ENCODE measurements at places on chromosomes 1 and 21.
A peak's percentile ranks its signal among the peaks of the same experiment; 100 is the strongest.

- DNase-seq = no peak
Measured at GRCh38 chr1:109371341-109371739, 26.4 kb downstream of the SORT1 start.

- DNase-seq = no peak
Measured at GRCh38 chr1:154822717-154823116, 47.4 kb downstream of the KCNN3 start.

DNA sequence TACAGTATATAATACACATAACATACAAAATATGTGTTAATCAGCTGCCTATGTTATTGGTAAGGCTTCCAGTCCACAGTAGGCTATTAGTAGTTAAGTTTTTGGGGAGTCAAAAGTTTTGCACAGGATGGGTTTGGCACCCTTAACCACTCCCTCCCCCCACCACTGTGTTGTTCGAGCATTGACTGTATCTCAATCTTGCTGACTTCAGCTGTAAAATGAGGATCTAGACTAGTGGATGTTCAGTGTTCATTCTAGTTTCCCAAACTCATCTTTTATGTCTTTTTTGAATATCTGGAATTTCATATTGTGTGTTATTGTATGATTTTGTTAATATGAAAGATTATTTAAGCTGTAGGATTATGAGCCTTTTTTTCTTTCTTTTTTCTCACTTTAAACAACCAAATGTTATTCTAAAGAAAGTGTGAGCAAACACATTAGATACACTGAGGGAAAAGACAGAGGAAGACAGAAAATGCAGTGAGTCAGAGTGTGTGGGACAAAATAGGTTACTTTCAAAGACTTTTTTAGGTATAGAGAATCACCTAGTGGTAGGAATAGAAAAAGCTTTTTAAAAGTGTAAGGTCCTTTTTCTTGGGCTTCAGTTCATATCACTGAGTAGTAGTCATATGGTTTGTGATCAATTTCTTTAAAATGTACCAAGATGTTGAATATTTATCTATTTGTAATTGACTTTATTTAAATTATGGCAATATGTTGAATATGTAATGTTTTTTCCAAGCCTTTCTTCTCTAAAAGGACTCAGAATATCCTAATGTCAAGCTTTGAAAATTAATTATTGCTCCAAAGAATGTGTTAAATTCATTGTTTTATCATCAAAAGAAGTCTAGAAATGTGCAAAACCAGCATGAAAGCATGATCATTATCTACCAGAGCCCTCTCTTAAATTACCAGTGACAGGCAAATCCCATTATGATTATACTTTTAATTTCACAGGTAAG lies 17.9 kb upstream of the CENPF start:
- peak; percentile 77 for DNase-seq

DNA sequence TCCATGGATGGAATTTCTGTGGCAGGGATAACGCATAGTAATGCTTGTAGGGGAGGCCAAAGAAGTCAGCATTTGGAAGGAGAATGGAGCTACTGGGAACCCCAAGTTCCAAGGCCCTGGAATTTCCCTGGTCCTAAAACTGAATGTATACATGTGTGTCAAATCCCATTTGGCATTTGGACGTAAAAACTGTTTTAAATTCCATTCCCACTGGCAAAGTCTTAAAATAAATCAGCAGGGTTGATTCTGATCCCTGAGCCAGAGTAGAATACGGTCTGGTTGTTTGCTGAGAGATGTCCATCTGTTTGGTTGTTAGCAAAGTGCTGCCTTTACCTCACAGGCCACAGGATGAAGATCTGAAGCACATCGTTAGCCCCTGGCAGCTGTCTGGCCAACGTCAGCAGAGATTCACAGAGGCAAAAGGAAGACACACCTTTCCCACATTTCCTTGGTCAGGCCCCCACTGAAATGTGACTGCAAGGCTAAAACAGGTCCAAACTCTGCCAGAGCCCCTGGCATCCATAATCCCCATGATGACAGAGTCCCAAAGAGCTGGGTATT lies 62.2 kb downstream of the GORAB start:
- no peak for DNase-seq

DNA sequence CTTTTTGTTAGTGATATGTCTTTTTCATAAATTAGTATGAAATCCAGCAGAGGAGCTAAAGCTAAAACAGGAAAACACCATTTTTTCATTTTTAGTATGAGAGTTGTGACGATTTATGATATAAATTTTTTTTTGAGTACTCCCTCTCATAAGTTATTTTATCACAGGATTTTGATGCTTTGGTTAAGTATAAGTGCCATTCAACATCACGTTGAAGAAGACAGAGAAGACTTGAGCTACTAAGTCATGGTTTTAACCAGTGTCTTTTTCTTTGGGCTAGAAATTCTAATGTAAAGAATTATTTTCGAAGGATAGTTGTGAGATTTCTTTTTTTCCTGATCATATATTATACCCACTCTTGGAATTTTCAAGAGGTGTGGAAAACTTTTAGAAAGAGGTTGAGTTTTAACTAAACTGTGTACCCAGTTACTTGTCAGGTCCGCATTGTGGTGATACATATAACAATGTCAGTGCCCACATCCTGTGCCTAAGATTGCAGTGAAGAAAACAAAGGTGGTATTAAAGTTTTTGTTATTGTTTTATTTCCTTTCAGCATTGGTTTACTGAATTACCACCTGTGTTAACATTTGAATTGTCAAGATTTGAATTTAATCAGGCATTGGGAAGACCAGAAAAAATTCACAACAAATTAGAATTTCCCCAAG lies 93.8 kb downstream of the USP25 start:
- DNase-seq = no peak

All from NCI-H460 (cell line).